Stimulated activated CD4-positive, alpha-beta T cell treated with anti-CD3 and anti-CD28 coated beads, Interleukin-4, amount 100 ng/mL, for 48 hours (primary cell): ENCODE measurements at places on chromosomes 12 and 14.

- DNase-seq: no peak
Measured at GRCh38 chr12:120479458-120479857, 9.9 kb upstream of the SRSF9 start.

GRCh38 chr12:42364692-42365091 lies 38.7 kb downstream of the PPHLN1 start:
- DNase-seq: no peak

GRCh38 chr12:123096741-123097140 lies 54.1 kb downstream of the PITPNM2 start:
- no peak for DNase-seq

DNA sequence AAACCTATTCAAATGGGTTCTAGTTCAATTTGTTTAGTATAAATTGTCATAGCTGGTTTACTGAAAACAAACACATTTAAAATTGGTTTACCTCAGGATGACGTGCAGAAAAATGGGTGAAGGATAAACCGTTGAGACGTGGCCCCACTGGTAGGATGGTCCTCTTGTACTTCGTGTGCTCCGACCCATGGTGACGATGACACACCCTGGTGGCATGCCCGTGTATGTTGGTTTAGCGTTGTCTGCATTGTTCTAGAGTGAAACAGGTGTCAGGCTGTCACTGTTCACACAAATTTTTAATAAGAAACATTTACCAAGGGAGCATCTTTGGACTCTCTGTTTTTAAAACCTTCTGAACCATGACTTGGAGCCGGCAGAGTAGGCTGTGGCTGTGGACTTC lies 8.3 kb downstream of the CALM1 start:
- DNase-seq: no peak

GRCh38 chr12:124233041-124233796 lies 61.7 kb upstream of the RFLNA start:
- no peak for DNase-seq

DNA sequence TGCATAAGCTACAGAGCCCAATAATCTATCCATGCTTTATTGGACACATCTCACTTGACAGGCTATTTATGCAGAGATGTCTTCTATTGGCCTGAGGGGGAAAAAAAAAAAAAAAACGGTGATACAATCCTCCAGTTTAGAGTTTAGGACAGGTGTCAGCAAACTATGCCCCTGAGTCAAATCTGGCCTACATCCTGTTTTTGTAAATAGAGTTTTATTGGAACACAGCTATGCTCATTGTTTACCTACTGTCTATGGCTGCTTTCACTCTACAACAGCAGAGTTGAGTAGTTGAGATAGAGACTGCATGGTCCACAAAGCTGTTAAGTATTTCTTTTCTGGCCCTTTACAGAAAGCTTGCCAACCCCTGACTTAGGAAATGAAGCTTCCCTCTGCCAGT lies 403.1 kb downstream of the C12orf75 start:
- DNase-seq: no peak

DNA sequence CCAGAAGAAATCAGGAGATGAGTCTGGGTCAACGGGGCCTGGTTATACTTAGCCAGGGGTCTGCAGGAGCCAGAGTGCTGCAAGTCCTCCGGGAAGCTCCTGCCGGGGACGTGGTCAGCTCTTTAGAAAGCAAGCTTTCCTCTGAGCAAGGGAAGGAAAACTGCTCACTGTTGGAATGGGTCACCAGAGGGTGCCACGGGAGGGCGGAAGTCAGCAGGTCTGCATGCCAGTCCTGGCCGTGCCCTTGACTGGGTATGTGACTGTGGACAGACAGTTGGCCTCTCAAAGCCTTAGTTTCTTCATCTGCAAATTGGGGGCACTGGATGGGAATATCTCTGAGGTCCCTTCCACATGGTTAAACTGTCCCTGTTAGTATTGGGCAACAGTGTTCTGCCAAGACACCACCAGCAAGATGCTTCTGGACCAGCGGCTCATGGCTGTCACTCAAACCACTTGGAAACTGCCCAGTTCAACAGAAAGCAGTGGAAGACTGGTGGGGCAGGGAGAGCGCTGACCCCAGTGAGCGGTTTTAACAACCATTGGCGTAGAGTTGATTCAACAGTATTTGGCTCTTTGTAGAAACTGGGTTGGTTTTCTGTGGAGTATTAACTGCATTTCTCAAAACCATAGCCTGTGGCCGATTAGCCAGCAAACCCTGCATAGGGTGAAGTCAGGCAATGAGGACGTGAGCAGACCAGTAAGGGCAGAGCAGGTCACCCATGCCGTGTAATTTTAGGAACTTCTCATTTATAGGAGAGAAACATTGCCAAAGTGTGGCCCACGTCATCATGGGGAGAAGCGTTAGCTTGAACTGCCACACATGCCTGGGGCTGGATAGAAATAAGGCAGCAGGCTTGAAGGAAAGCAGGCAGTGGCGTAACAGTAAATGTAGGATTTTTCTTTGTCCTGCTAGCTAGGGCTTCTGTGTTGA lies 163.9 kb upstream of the PRMT8 start:
- no peak for DNase-seq

- no peak for DNase-seq
Measured at GRCh38 chr14:103028161-103028767, 29.1 kb downstream of the CDC42BPB start.

GRCh38 chr14:24959791-24960331 lies 90.1 kb downstream of the STXBP6 start:
- DNase-seq: no peak

DNA sequence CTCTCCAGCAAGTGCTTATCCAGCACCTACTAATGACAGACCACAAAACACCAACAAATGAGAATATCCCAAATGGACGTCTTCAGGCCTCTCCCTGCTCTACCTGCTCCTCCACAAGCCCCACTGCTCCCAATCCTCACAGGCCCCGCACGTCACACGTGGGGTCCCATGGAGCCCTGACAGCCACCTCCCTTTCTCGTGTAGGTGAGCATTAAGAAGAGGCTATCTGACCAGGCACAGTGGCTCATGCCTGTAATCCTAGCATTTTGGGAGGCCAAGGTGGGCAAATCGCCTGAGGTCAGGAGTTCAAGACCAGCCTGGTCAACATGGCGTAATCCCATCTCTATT lies 5.4 kb downstream of the RIMBP2 start:
- DNase-seq: no peak

GRCh38 chr12:95322326-95322725 lies 104.7 kb downstream of the VEZT start:
- no peak for DNase-seq

- DNase-seq: no peak
Measured at GRCh38 chr12:119725523-119725922, 57.6 kb downstream of the PRKAB1 start.

- DNase-seq: no peak
Measured at GRCh38 chr12:48351022-48351708, 446 bp upstream of the ZNF641 start.

DNA sequence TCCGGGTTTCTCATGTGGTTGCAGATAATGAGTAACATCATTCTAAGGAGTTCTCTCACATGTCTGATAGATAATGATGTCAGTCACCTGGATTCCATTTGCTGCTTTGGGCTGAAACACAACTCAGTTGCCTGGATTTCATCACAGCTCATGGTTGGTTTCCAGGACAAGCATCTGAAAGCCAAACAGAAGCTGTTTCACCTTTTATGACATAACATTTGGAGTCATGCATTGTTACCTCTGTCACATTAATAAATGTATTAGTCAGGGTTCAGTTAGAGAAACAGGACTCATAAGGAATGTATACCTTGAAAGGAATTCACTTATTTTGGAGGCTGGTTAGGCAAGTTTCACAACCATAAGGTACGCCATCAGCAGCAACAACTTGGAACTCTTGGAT lies 251.9 kb upstream of the ATXN7L3B start:
- no peak for DNase-seq

DNA sequence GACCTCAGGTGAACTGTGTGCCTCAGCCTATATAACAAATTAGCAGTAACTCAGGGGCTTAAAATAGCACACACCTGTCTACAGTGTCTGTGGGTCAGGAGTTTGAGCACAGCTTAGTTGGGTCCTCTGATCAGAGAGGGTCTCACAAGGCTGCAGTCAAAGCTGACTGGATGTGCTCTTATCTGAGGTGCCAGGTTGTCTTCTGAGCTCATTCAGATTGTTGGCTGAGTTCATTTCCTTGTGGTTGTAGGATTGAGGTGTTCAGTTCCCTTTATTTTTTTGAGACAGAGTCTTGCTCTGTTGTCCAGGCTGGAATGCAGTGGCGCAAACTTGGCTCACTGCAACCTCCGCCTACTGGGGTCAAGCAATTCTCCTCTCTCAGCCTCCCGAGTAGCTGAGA lies 164.7 kb downstream of the ADCK1 start:
- no peak for DNase-seq

GRCh38 chr14:53010193-53011040 lies 59.6 kb upstream of the FERMT2 start:
- DNase-seq: no peak
